Thymus (tissue), 14 donors: ENCODE measurements at places on chromosomes 16 and 17. TPM values are rescaled to one million over a fixed set of nuclear protein-coding genes. Genes with fewer than 3 reads are reported as not detected.

- DNase-seq: no peak
- H3K36me3 ChIP-seq: no peaks in the 10 kb centered on the region
- no peak overlapping the region for H3K27ac ChIP-seq
- H3K27me3 ChIP-seq: peaks cover 2% of the 10 kb centered on the region
- no peaks in the 10 kb centered on the region for H3K4me1 ChIP-seq
- H3K4me3 ChIP-seq: no peak overlapping the region
Observed at GRCh38 chr17:19626079-19626478, 22.5 kb upstream of the ALDH3A2 start.

- no peaks in the 10 kb centered on the region for H3K27me3 ChIP-seq
- H3K4me1 ChIP-seq: no peaks in the 10 kb centered on the region
- DNase-seq: no peak
- peaks cover 33% of the 10 kb centered on the region for H3K36me3 ChIP-seq
Observed at GRCh38 chr17:692116-692515, 22.5 kb downstream of the VPS53 start.

Gene OMG
- total RNA-seq: 0.14 TPM

- peaks cover 8% of the 10 kb centered on the region for H3K4me1 ChIP-seq
- DNase-seq: no peak
- peak overlapping the region; percentile 6 for H3K4me3 ChIP-seq
Observed at GRCh38 chr17:63623786-63624530, 1.7 kb downstream of the MAP3K3 start.

- H3K36me3 ChIP-seq: peaks cover 4% of the 10 kb centered on the region
- peak; percentile 67 for DNase-seq
- H3K4me1 ChIP-seq: peaks cover 94% of the 10 kb centered on the region
Observed at GRCh38 chr16:67555795-67556212, 6.5 kb upstream of the CTCF start.
